ENCODE measurements at places on chromosomes 13 and 19. TPM values are rescaled to one million over a fixed set of nuclear protein-coding genes. Genes with fewer than 3 reads are reported as not detected.

DNA sequence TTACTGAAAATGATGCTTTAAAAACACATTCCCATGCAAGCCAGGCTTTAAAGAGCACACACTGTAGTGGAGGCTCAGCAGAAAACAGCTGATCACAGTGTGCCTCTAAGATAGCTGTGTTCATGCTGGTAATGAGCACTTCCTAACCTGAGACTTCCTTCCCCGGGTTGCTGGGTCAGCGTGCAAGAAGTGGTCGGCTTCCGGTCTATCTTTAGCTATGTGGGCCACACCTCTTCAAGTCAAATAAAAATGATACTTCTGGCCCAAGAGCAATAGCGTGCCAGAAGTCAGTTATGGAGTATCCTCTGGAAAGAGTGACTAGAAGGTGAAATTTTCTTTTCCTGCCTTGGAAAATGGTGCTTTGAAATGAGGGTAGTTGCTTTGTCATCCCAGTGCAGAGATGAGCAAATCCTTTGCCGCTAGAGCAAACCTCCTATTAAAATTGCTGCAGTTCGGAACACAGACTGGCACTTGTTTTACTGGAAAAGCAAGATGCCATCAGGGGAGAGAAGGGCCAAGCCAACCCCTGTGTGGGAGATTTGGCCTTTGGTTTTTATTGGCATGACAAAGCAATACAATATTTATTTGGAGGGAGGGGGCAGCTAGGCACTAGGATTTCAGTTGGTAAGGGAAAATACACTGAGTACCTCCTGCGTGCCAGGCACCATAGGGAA, 64.2 kb downstream of the ARHGAP35 start:
- peak overlapping the region; percentile 76 for H3K27ac ChIP-seq
- no peaks in the 10 kb centered on the region for H3K27me3 ChIP-seq
- no peak overlapping the region for H3K4me3 ChIP-seq
- H3K36me3 ChIP-seq = peaks cover 7% of the 10 kb centered on the region
- DNase-seq = peak; percentile 36
- H3K4me1 ChIP-seq = peaks cover 57% of the 10 kb centered on the region

DNA sequence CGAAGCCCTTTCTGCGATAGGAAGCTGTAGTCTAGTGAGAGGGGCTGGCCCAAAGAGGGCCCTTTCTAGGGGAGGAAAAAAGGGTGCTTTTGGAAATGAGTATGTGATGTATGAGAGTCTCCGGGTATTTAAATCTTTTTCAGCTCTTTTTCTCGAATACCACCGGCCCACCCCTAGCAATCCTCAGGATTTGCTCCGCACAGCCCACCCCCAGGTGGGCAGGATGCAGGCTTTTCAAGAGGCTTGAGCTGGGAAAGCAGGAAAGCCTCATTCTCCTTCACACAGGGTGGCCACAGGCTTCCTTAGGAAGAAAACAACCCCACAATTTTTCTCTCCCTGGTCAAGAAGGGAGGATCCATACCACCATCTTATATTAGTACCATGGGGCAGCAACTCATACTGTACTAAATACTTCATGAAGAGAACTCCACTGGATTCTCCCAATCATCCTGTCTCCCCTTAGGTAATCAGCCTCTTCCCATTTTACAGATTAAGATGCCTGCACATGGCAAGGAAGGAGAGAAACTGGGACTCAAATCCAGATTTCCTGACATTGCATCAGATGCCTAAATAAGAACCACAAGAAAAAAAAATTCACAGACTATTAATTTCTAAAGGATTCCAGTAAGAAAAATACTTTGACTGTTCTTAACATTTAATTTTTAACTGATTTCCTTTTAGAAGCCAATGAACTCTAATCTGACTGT, 84.4 kb downstream of the STK24 start:
- H3K4me1 ChIP-seq = peaks cover 34% of the 10 kb centered on the region
- no peaks in the 10 kb centered on the region for H3K36me3 ChIP-seq
- H3K27ac ChIP-seq = no peak overlapping the region
- no peak for DNase-seq
- no peak overlapping the region for H3K4me3 ChIP-seq

DNA sequence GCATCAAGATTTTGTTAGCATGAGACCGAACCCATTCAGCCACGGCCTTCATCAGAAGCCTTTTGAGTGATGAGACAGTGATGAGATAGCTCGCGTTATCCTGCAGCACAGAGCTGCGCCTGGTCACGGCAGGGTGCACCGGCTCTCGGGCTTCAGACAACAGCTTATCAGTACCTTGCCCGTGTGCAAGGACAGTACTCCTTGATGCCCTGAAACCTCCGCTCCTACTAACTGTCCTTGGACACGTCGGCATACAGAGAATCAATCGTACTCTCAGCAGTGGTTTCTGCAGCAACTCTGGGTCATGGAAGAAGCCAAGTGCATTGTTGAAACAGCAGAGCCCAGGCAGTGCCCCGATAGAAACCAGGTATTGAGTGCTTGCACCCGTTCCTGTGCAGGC, 40.7 kb downstream of the IRS2 start:
- no peak for DNase-seq
- no peaks in the 10 kb centered on the region for H3K36me3 ChIP-seq
- no peak overlapping the region for H3K27ac ChIP-seq
- H3K4me1 ChIP-seq = peaks cover 12% of the 10 kb centered on the region

GRCh38 chr13:40101708-40102359, 446.4 kb downstream of the COG6 start:
- H3K4me3 ChIP-seq = no peak overlapping the region
- H3K27ac ChIP-seq = no peak overlapping the region
- H3K4me1 ChIP-seq = no peaks in the 10 kb centered on the region
- no peaks in the 10 kb centered on the region for H3K36me3 ChIP-seq
- no peaks in the 10 kb centered on the region for H3K27me3 ChIP-seq
- no peak for DNase-seq

DNA sequence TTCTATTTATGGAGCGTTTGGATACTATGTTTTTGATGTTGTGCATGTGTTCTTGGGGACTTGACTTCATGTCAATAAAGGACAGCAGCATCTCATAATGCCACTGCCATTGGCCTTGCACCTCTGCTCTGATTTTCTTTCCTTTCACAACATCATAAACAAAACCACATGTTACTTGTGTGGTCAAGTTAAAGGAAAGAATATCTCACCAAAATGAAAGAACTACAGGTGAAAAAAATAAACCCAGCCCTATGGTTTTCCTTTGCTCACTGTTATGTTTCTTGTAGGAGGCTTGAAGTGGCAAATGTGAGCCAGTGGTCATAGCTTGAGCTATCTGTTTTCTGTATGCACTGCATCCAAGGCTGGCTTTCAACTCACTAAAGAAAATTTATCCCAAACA, 240.4 kb downstream of the KCNRG start:
- H3K36me3 ChIP-seq = no peaks in the 10 kb centered on the region
- H3K4me1 ChIP-seq = no peaks in the 10 kb centered on the region
- no peaks in the 10 kb centered on the region for H3K27me3 ChIP-seq
- H3K27ac ChIP-seq = no peak overlapping the region

DNA sequence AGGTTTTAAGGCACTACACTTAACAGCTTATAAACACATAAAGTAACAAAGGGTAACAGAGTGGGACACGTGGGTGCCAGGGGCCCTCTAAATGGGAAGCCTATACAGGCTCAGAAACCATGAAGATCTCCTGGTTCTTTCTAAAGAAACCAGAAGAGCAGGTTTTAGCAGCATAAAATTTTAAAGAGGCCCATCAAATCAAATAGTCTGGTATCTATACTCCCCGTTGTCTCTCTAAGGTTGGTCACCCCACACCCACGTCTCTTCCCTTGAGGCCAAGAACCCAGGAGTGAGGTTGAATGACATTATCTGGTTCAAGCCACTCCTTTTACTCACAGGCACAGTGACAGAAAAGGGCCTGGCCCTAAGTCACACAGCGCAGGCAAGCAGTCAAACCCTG, 4.6 kb upstream of the DYRK1B start:
- H3K4me1 ChIP-seq = peaks cover 3% of the 10 kb centered on the region
- no peak for DNase-seq
- no peak overlapping the region for H3K27ac ChIP-seq
- H3K27me3 ChIP-seq = no peaks in the 10 kb centered on the region
- H3K36me3 ChIP-seq = peaks cover 34% of the 10 kb centered on the region

- no peaks in the 10 kb centered on the region for H3K27me3 ChIP-seq
- H3K4me3 ChIP-seq = no peak overlapping the region
- no peak for DNase-seq
- no peak overlapping the region for H3K27ac ChIP-seq
Measured at GRCh38 chr13:101930331-101930730, 471.5 kb downstream of the FGF14 start.

DNA sequence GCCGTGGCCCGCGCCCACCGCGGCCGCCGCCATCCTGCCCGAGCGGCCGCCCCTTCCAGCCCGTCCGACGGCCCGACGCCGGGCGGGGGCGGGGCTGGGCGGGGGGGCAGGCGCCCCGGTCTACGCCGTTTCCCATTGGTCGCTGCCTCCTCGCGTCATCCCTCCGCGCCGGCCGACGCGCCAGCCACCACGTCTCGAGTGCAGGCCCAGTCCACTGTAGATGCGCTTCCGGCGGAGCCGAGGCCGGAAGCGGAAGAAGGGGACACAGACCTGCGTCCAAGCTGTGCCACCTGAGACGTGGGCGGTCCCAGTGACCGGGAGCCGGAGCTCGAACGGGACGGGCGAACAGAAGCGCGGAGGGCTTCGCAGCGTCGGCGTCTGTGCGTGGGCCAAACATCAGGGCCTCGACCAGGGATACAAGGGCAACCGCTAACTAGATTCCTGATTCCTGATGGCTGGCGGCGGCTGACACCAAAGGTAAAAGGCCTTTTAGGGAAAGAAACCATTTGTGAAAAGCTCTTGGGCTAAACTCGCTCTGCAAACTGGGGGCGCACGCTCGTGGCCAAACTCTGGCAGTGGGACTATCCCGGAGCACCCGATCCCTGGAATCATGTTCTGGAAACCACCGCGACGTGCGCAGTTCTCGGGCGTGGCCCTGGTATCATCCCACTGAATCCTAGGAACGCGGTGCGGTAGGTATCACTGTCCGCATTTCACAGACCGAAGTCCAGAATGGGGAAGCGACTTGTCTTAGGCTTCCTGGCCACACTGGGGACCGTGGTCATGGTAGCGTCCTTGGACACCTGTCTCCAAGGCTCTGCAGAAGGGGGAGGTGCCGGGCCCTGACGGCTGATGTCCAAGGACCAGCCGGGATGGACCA, at the start of gene SLC35E1:
TSS of gene SLC35E1 (minus strand) at position 84 of the 880 bp plus-strand sequence. CDS start at position 33, 51 bp downstream.
- DNase-seq = peak; percentile 97
- peak within 1 kb of the TSS; percentile 56 for H3K27ac ChIP-seq
- no peaks in the 10 kb centered on the region for H3K27me3 ChIP-seq
- H3K36me3 ChIP-seq = peaks cover 23% of the 10 kb centered on the region
- H3K4me3 ChIP-seq = peak within 1 kb of the TSS; percentile 75
- H3K4me1 ChIP-seq = peaks cover 24% of the 10 kb centered on the region

LILRB5 gene
- 6.3 TPM for total RNA-seq

DEDD2 gene
- total RNA-seq = 51.4 TPM
